ENCODE measurements at places on chromosomes 3 and 15.

DNA sequence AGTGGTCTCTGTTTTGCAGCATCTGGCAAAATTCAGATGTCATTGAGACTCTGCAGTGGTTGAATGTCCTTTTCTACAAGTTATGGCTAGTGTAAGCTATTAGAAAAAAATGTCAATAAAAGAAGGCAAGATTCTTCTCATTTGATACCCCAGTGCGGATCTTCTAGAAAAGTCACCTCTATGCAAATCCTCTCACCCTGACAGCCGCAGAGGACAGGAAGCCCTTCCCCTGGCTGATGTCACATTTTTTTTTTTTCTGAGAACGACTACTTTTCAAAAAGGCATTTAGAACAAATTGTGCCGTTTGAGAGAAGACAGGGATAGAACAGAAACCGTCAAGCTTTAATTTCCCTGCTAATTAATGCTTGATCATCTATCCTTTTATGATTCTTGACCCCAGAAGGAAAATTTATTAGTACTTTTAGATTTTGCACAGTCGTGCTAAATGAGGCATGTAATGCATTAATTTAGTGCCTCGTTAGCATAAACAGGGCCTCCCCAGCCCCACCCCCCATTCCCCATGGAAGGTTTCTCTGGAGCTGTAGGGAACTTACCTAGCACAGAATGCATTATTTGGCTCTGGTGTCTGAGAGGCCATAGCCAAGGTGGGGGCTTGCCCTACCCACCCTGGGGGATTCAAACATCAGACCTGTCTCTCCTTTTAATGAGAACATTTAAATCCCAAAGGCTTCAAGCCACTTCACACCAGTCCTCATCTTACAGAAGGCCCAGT is 183.8 kb downstream of the OPA1 start:
- no peak for DNase-seq

DNA sequence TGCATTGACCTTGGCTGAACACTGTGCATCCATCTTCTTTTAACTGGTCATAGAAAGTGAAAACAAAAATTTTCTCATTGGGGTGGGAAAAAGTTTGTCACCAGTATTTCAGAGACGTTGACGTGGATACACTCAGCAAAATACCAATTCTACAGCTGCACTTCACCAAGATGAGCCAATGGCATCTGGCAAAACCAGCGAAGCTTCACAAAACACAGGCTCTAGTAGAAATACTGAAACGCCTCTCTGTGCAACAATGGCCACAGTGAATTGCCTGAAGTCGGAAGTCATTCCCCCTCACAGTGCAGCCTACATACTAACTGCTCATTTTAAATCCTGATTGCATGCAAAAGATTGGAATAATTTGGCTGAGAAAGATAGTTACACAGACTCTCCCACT is 17.0 kb downstream of the PCYT1A start:
- no peak for DNase-seq

- DNase-seq = no peak
Measured at GRCh38 chr3:141239511-141240281, 8.1 kb downstream of the PXYLP1 start.

DNA sequence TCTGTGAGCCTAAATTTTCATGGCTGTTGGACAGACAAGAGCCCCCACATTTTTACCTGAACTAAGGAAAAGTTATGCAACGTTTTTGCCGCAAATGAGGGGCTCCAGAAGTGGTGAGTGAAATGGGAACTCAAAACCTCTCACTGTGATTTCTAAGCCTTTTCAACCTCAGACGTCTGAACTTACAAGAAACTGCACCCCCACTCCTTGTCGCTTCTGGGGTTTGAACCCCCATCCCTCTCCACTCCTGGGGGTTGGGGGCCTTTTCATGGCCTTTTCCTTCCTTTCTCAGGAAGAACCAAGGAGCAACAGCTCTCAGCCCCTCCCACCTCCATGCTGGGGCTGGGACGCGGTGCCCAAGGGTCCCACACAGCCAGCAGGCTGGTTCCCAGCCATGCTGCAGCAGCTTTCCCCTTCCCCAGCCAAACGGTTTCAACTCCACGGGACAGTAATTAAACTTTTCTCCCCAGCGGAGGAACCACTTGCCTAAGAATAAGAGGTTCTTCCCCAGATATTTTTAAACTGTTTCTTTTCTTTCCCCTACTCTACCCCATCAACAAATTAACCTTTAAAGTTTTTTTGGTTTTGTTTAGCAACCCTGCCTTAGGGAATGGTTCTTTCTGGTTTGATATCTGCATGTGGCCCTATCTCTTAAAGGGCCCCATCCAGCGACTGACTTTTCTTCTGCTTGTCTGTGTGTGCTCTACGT is 387.6 kb upstream of the CBLB start:
- DNase-seq = no peak

- DNase-seq = no peak
Measured at GRCh38 chr3:152321955-152322377, 53.2 kb downstream of the MBNL1 start.

DNA sequence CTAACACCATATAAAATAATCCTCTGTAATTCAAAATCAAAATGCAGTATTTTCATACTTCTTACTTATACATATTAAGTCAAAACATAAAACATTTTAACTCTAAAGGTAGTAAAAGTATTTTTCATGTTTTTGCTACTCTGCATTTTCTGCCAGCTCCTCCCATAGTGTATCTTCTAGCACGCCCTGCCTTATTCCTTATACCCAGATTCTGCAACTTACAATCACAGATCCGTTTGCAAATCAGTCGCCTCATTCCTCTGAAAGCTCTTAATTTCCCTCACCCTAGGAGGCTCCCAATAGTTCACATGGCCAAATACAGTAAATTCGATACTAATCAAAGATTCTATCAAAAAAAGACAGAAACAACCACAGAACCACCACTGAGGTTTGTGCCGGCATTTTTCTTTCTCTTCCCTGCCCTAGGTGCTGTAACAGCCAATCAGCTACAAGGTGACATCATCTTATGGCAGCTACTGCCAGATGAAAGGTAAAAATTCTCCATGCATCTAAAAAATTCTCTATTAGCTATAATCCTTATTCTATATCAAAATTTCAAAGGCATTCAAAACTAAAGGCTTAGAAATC is 72.9 kb downstream of the CLASP2 start:
- DNase-seq = no peak

- DNase-seq = peak; percentile 52
Measured at GRCh38 chr3:64021922-64022321, 1.4 kb downstream of the PSMD6 start.

DNA sequence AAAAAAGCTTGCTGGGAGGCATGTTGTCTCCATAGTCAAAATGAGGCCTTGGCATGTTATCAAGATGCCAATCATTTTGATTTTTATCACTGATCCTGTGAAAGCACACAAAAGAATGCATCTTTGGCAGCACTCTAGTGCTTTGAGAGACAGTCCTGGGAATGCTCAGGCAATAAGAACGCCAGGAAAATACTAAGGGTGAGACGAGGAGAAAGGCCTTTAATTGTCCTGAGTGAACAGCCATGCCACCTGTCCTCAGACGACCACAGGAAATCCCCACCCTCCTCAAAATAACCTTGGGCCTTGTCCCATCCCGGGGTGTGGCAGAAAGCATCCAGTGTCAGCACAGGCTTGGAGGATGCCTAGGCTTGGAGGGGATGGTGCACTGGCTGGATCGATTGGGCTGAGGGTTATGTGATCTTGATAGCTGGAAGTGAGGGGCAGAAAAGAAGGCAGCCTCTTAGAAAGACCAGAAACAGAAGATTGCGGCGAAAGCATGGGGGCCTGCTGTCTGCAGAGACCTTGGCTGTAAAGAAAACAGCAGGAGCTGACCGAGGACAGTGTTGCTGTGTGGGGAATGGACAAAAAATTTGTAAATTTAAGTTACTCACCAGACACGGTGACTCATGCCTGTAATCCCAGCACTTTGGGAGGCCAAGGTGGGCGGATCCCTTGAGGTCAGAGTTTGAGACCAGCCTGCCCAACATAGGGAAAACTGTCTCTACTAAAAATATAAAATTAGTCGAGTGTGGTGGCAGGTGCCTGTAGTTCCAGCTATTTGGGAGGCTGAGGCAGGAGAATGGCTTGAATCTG is 7.3 kb downstream of the TMEM158 start:
- DNase-seq = no peak

DNA sequence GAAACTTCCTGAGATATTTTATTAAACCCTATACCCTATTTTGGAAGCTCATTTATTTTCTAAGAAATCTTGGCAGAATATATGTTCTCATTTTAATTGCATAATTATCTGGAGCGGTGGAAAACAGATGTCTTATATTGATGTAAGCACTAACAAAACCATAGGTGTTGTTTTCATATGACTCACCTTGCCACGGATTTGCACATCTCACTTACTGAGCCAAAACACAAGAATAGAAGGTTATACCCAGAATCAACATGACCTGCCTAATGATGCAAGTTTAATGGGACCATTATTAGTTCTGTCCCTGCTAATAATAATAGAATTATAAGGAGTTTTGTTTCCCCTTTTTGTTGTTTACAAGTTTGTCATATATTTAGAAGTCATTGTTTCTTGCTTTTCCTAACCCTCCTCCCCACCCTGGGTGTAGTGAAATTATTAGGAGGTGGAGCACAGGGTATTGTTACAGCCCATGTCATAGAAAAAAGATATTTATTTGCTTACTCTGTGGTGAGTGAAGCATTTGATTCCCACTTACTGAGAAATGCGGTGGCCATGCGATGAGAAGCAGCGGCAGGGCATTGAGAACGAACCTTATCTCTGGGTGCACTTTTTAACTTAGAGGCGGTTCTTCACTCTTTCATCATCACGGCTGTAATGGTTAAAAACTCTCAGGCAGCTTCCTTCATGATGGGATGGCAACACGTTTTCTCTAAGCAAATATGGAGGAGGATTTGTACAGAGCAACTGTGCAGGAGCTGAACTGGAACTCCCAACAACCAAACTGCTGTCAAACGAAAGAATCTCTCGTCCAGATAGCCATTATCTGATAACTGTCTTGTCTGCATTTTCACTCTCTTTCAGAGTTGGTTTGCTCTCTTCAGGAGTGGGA is 521 bp downstream of the IL5RA start:
- no peak for DNase-seq

GRCh38 chr3:47002171-47003055 is 22.9 kb downstream of the NBEAL2 start:
- DNase-seq = no peak

DNA sequence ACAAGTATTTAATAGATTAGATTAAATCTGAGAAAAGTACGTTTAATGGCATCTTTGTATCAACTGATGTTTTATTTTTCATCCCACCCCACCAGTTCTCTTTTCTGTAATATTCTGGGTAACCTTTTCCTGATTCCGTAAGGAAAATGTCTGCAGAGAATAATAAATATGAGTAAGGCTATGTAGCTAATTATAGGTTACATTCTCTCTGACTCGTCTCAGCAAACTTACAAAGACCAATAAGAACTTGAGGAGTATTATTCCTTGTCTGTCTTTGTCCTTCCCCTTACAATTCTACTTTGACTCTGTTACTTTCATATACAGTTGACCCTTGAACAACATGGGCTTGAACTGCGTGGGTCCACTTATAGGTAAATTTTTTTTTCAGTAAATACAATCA is 12.1 kb downstream of the SNAP23 start:
- no peak for DNase-seq

DNA sequence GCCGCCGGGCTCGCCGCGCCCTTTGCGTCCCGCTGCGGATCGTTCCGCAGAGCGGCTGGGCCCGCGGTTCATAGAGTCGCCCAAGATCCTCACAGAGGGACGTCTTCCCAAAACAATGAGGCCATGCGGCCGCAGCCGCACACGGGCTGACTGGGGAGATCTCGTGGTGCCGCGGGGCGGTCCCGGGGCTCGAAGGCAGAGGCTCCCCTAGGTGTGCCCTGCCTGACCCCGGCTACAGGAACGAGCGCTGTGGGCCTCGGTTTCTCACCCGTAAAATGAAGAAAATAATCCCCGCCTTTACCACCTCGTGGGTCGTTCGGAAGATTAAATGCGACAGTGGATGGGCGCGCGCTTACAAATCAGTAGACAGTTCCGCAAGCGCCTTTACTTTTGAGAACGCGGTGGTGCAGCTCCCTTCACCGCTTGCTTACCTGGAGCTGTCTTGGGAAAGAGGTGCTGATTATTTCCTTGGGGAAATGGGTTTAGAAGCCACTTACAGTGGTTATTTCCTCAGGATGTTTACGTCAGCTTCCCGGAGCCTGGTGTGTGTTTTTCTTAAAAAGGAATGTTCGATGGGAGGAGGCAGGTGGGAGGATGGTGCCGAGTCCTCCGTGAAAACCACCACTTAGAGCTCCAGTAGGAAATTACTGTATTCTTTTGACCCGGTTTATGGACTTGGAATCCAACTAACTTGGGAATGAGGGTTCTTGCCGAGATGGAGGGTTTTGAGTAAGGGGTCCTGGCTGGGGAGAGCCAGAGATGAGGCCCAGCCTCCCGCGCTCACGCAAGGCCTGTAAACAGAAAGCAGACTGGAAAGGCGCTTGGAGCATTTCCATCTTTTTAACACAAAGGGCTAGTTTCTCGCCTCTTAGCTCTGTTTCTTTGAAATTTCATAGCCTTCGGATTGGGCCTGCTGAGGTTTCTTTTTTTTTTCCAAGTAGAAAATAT is 1.9 kb upstream of the MEX3B start:
- no peak for DNase-seq

DNA sequence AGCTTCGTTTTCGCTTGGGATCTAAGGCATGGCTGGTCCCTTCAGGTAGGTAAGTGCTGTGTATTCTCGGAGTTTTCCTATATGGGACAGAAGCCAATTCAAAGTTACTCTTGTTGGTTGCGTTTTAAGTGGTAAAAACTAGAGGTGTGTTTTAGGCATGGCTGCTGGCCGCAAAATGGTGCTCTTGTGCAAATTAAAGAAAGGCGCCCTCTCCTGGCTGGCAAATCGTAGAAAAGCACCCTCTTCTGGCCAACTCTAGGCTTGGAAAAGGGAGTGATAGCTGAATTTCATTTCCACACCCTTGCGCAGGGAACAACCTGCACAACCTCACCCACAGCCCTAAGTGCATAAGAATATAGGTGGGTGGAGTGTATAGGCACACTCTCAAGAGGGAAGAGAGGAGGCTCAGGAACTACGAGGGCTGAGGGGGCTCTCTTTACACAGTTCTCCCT is 23.5 kb downstream of the DRD3 start:
- peak; percentile 65 for DNase-seq

- no peak for DNase-seq
Measured at GRCh38 chr15:87145696-87146095, 1066.0 kb downstream of the AGBL1 start.

GRCh38 chr3:176328666-176329065 is 868.6 kb downstream of the TBL1XR1 start:
- DNase-seq = no peak

Measured in AML-193 (cell line).